ENCODE measurements at places on chromosomes 1 and 21.

GRCh38 chr1:229230140-229230892 lies 40.6 kb upstream of the RAB4A start:
- DNase-seq, result no peak

- no peak for DNase-seq
Measured at GRCh38 chr1:1025730-1026129, 5.8 kb downstream of the AGRN start.

DNA sequence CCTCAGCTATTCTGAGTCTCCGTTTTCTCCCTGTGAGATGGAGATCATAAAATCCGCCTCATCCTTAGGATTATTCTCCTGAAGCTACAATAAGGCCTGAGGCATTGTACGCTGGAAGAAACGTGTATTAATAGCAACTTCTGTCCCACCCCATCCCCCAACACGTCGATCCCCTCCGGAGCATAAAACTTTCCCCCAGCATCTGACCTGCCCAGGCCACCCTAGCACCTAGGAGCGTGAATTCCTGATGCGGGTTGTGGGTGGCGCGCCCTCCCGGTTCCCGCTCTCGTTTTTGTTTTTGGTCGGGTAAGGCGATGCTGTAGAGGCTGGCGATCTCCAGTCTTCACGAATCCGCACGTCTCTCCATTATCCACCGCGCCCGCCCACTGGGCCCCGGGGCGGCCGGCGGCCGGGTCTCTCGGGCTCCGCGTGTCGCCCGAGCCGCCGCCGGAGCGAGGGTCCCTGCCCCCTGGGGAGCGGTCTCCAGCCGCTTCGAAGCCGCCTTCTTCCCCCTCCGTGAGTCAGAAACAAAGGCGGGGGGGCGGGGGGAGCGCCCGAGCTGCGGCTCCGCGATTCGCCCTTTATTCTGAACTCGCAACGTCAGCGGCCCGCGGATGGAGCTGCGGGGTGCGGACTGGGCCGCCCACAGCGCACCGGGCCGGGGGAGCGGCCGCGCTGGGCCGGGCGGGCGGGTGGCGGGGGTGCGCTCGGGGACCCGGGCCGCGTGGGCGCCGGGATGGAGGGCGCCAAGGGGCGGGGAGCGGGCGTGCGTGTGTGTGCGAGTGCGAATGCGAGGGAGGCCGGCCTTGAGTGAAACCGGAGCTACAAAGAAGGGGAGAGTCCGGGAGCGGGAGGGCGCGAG lies at the start of gene PLEKHO1:
Gene PLEKHO1 (plus strand): TSS at position 646 of the 862 bp plus-strand sequence. CDS start 342 bp downstream, outside the sequence.
- DNase-seq, result no peak

DNA sequence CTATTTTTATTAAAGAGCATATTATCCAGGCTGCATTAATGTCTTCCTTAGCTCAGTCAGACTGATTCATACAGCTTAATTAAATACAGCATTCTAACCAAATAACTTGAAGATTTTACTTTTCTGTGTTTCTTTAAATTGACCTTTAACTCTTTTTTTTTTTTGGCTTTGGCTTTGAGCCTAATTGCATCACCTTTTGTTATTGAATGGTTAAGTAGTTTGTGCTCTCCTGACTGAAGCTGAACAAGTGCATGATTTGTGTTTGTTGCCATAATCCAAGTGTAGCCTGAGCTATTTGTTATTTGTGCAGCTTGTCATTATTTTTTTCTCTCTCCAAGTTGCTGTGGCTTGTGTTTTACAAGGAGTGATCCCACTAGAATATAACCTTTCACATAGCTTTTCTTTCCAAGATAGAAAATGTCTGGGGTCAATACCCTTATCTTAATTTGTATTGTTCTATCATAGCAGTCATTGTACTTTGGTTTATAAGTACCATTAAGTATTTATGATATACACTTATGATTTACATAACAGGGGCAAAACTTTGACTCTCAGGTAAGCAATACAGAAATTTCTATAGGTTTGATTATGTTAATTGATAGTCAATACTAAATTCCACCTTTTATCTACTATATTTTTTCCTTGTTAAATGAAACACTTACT lies 31.6 kb downstream of the CDC14A start:
- no peak for DNase-seq

DNA sequence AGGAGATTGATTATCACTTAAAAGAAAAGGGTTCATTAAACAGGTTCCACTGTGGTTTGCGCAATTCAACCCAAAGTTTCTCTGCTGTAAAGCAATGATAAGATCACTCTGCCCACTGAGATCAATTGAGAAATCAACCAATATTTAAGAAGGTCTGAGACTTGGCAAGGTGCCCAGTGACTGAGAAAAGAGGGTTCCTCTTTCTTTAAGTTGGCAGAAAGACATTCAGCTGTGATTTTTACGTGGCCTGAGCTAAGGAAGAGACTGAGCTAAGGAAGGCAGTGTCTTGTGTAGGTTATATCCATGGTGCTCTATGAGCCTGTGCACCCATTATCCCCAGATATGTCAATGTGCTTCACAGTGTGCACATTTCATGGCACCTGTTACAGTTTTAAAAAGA lies 344.1 kb downstream of the DISC1 start:
- no peak for DNase-seq

- no peak for DNase-seq
Measured at GRCh38 chr1:30508175-30508448, 215.3 kb downstream of the MATN1 start.

DNA sequence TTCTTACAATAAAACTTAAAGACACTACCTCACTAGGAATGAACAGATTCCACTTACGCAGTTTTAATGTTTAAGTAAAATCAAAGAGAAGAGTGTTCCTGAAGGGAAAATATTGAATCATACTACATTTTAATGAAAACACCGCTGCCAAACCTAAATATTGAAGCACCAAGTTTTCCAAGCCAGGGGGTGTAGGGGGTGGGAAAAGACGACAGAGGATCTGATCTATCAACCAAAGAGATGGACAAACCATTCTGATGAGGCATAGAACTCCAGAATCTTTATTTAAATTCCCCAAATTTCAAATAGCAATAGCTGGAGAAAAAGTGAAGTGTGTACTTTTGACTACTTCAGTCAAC lies 1.2 kb downstream of the ELK4 start:
- no peak for DNase-seq

- DNase-seq, result no peak
Measured at GRCh38 chr1:119347858-119348257, 20.7 kb upstream of the HAO2 start.

- DNase-seq, result no peak
Measured at GRCh38 chr1:21342961-21343838, 52.9 kb upstream of the ECE1 start.

DNA sequence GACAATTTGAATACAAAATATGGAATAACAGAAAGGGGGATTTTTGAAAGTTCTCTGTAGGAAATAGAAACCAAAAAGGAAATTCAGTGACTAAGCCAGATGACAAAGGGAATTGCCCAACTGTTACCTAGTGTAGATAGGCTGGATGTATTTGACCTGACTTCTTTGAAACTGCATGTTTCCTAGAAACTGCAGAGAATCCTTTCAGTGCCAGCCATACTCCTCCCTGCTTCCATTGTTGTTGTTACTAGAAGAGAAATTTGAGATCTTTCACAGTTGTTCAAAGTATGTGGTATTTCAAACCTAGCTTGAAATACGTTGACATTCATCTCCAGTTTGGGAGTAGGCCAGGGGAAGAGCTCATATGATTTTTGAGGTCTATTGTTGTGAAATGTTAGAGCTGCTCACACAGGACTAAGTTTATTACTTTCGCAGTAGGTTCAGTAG lies 1.8 kb upstream of the GBP5 start:
- no peak for DNase-seq

GRCh38 chr1:168845140-168845539 lies 116.1 kb upstream of the DPT start:
- no peak for DNase-seq

- DNase-seq, result peak; percentile 64
Measured at GRCh38 chr1:14136152-14136763, 436.3 kb downstream of the PRDM2 start.
